ENCODE measurements at places on chromosomes 2 and 18.
A peak's percentile ranks its signal among the peaks of the same experiment; 100 is the strongest.

DNA sequence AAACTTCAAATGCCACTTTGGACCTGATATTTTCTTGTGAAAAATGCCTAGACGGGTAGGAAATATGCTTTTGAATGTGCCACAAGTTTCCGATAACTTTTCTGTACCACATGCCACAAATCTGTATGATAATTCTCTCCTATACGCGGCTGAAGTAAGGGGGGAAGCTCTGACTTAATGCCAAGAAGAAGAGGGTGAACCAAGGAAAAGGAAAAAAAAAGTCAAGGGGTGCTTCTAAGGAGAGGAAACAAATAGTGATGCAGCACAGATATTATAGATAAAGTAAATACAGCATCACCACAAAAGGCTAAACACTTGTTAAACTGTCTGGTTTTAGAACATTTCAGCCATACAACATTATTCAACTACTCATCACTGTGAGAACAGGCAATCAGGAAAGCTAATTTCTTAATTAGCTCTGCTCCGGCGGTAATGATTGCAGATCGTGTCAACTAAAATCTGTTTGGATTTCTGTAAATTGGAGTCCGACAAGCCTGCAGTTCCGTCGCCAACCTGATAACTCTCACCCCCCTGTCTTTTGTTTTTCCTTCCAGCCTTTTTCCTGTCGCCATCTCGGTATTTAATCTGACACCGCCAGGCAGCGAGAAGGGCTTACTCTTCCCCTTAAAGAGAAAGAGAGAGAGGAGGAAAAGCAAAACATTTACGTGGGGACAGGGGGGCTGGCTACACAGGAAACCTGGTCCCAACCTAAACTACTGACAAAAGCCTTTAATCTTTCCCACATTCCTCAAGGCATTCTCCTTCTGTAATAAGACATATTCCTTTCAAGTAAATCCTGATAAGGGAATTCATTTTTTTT lies 67.5 kb downstream of the ZEB2 start:
- DNase-seq, result no peak

DNA sequence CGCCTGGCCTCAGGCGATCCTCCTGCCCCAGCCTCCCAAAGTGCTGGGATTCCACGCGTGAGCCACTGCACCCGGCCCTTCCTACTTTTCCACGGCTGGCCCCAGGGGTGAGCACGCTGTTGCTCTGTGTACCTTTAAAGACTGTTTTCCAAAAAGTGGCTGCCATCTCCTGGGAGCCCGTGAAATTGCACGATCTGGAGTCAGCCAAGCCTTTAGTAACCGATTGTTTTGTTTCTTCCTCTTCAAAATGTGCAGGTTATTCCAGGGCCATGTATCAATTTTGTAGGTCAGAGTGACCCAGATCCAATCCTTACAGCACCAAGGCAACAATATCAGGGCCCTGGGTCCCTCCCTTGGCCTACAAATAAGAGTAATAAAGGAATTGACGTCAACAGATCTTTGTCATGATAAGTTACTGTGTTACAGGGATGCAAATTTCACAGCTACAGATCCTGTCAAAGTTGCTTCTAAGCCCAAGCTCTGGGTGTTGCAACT lies 135.6 kb upstream of the ZNF236 start:
- DNase-seq, result peak; percentile 66

- DNase-seq, result no peak
Measured at GRCh38 chr2:198382811-198383210, 578.4 kb downstream of the PLCL1 start.

DNA sequence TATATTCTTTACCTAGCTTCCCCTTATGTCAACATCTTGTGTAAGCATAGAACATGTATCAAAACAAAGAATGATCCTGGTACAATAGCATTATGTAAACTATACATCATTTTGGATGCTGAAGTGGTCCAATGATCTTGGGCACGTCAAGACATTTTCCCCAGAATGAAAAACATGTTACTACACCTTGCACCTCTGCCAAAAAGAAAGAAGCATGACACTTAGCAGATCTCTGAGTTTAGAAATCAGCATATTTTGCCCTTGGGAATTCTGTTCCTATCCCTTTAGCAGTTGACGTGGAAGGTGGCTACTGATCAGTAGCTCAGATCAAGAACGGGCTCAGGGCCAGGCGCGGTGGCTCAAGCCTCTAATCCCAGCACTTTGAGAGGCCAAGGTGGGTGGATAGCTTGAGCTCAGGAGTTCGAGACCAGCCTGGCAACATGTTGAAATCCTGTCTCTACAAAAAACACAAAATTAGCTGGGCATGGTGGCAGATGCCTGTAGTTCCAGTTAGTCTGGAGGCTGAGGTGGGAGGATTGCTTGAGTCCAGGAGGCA lies 1.7 kb upstream of the LCLAT1 start:
- DNase-seq, result peak; percentile 67

GRCh38 chr2:239950144-239951128 lies 74.7 kb downstream of the NDUFA10 start:
- peak; percentile 32 for DNase-seq

DNA sequence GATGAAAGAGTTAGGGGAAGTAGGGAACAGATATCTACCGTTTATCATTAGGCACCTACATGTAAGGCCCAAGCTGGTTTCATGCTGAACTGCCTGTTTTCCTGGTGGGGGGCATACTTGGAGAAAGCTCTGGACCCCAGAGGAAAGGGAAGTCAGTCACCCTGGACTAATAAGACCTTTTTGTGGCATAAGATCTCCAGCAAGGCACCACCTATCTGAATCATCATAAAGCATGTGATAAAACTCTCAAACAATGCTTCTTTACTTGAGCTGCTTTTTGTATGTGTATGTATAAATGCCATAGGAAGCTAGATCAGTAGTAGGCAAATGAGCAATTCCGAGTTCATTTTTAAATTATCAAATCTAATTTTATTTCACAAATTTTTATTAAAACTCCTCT lies 104.8 kb downstream of the TANC1 start:
- DNase-seq, result no peak

DNA sequence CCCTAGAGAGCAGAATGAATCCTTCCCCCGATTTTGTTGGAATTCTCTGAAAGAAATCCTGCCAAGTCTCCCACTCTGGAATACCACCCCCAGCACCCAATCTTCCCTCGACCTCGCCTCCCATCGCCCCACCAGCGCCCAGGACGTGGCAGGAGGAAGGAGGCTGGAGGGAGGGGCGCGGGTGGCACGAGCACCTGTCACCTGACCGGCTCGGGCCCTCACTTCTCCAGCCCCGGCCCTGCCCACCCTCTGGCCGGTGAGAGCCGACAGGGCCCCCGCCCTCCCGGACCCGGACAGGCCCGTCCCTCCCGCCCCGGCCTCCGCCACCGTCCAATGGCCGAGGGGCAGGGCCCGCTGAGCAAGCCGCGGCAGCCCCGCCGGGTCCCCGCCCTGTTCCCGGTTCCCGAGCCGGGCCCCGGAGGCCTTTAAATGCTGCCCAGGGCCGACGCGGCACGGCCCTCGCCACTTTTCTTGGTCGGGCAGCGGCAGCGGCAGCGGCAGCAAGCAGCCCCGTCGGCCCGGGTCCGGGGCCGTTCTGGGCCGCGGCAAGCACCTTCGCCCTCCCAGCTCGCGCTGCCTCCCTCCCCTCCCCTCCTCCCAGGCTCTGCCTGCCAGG lies at the start of gene LGALSL:
LGALSL (plus strand) TSS at position 393 of the 616 bp plus-strand sequence. CDS start 384 bp downstream, outside the sequence.
- peak; percentile 80 for DNase-seq

DNA sequence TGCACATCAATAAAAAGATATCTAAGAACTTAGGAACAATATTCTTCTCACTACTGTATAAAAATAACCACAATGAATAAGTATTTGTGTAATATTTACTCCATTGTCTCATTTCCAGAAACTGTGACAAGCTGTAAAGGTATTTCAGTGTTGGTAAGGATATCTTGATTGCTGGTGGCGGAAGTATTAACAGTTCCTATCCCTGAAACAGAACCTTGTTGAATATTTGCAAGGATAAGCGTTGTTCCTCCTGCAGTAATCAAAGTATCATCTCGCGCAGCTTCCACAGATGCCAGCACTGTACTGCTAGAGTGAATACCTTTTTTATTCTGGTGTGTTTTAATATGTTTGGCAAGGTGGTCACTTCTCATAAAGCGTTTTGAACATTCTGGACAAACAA lies 55.3 kb downstream of the SP3 start:
- DNase-seq, result no peak

GRCh38 chr2:96144481-96145035 lies 682 bp downstream of the DUSP2 start:
- DNase-seq, result peak; percentile 30

DNA sequence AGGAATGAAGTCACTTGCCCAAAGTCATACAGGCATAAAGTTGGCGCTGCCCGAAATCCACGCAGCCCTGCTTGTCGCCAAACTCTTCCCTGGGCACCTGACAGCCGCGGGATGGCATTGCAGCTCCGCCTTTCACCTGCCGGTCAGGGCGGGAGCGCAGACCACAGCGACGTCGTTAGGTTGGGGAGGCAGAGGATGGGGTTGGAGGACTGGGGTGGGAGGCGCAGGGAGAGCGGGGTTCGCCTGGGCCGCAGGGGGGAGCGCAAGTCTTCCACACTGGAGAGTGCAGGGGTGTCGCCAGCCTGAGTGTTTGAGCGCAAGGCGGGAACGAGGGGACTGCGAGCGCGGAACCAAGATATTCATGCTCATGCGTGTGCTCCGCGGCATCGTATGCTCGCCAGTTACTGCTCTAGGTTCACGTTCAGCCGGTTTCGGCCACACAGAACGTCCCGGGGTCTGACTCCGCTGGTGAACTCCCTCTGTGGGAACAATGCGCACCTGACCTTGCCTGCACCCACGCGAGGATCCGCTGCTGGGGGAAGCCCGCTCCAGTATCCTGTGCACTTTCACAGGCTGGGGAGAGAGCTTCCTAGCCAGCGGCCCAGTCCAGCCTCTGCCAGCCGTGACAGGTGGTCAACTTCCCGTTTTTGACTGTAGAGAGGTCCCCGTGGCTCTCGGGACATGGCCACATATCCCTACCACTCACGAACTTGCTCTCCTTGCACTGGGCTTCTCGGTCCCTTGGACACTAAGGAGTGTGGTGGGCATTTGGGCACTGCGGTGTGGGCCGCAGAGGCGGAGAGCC lies 767 bp upstream of the NPPC start:
- DNase-seq, result no peak

DNA sequence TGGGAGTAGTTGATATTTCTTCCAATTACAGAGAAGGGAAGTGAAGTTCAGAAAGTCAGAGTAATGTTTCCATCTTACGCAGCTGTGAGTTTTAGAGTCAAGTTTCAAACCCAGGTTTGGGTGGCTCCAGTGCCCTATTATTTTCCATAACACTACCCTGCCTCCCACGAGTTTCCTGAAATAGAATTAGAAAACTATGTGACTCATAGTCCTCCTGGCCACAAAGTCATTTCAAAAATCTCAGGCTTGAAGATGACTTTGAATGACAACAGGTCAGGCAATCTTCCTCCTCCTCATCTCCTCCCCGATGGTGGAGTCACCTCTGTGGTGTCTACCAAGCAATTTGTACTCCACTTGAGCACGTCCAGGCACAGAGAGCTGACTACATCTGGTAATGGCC lies 212.3 kb upstream of the TRIB2 start:
- DNase-seq, result no peak

DNA sequence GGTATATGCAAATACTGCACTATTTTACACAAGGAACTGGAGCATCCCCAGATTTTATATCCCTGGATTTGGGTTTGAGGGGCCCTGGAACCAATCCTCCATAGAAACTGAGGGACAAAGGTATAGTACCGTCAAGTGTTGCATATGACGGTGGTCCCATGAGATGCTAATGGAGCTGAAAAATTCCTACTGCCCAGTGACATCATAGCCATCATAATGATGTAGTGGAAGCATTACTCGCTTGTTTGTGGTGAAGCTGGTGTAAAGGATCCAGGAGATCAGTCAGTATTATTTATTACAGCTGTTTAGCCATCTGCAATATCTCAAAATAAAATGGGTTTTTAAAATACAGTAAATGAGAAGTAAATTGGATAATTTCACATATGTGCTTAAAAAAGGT lies 496.6 kb upstream of the HS6ST1 start:
- DNase-seq, result no peak

- DNase-seq, result no peak
Measured at GRCh38 chr18:61605376-61606067, 272.3 kb downstream of the CDH20 start.

- no peak for DNase-seq
Measured at GRCh38 chr2:176097820-176098365, 1.7 kb upstream of the HOXD12 start.

- DNase-seq, result no peak
Measured at GRCh38 chr18:23703057-23703986, 14.1 kb downstream of the LAMA3 start.

GRCh38 chr2:232372231-232373208 lies 6.0 kb upstream of the ALPP start:
- DNase-seq, result no peak

DNA sequence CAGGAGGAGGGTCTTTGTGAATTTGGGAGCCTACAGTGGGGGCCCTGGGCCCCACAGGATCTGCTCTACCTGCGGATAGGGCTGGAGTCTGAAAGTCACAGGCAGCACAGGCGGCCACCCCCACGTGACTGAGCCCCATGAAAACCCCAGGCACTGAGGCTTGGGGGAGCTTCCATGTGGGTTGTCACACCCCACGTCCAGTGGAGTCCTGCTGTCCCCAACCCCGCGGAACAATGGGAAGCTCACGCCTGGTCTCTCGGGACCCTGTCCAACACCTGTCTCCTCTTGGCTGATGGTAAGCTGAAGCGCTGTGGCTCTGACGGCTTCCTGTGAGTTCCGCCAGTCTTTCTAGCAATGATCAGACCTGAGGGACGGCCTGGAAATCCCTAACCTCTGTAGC lies 85.8 kb downstream of the PTGR3 start:
- no peak for DNase-seq

- DNase-seq, result no peak
Measured at GRCh38 chr2:134310107-134311079, 56.5 kb downstream of the MGAT5 start.

- DNase-seq, result no peak
Measured at GRCh38 chr2:60383401-60384143, 169.9 kb downstream of the BCL11A start.

DNA sequence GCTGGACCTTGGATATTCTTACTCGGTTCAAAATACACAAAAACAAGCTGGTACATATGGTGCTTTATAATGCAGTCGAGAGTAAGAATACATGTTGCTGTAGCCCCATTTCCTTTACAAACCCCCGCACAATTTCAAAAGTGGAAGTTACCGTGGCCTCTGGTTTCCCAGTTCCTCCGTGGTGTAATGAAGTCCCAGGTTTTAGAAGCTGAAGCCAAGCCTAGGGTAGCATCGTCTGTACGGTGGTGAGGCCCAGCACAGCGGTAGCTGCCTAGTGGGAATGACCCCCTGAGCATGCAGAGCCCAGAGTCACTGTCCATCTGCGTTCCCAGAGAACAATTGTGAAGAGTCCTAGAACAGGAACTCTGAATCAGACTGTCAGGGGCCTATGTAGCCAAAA lies 171.8 kb downstream of the ASXL3 start:
- no peak for DNase-seq

Measured in psoas muscle (tissue), 8 donors.